ENCODE measurements at places on chromosomes 4 and X.

- DNase-seq = no peak
Measured at GRCh38 chr4:56730097-56730496, 49.0 kb upstream of the HOPX start.

GRCh38 chr4:182883351-182883750, 33.8 kb downstream of the DCTD start:
- DNase-seq = no peak

DNA sequence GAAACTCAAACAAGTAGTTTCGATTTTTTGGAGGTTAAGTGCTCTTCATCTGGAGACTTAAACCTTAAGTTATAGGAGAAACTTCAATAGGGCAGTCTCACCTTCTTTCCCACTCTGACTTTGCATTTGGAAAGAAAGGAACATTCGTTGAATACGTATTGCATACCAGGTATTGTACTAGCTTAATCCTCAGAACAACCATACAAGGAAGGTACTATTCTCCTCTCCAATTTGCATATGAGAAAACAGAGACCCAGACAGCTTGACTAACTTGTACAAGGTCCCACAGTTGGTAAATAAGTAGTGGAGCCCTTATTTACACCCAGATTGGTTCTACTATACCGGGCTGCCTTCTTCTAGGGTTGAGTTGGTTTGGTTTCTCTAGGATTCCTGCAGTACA, 32.6 kb downstream of the AMOT start:
- DNase-seq = no peak

GRCh38 chr4:76977736-76978350, 28.3 kb downstream of the SEPTIN11 start:
- no peak for DNase-seq

GRCh38 chr4:184994010-184994622, 24.2 kb upstream of the HELT start:
- DNase-seq = no peak

DNA sequence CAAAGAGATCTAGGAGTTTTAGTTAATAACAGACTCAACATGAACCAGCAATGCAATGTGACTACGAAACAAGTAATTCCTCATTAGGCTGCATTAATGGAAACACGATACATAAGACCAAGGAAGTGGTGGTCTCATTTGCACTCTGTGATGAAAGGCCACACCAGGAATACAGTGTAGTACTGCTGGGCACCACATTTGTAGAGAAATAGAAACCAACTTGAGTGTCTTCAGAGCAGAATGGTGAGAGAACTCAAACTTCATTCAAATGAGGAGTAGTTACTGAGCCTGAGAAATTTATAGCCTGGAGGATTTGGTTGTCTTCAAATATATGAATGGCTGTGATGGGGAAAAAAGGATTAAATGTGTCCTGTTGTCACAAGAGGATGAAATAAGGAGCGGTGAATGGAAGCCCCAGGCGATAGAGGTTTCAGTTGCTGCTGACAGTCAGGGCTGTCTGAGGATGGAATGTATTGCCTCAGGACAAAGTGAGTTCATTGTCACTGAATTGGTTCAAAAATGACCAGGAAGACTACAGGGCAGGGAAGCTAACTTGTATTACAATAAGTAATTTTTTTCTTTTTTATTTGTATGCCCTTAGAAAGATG, 50.9 kb downstream of the NFKB1 start:
- no peak for DNase-seq

DNA sequence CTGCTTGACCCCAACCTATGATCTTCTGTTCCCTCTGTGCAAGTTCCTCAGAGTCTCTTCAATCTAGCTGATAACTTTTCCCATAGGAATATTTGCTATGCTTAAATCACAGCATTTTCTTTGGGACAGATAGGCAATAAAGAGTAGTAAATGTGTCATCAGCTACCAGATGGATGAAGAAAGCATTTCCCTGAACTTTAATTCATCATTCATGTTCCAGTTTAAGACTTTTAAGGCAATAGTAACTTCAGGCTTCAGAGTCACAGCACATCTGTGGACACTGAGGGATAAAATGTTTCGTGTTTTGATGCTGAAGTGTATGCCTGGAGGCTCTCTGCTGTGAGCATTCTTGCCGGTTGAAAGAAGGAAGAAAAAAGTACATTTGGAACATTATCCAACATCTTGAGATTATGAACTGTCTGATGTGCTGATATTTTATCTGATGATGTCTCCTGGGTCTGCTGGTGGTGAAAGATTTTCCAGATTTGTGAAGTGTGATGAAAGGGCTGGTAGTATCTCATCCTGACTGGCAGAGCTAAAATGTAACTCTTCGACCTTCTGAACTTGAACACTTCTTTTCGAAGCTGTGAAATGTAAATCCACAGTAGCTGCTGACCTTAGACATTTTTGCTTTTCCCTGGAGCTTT, 133.7 kb downstream of the DCLK2 start:
- no peak for DNase-seq

DNA sequence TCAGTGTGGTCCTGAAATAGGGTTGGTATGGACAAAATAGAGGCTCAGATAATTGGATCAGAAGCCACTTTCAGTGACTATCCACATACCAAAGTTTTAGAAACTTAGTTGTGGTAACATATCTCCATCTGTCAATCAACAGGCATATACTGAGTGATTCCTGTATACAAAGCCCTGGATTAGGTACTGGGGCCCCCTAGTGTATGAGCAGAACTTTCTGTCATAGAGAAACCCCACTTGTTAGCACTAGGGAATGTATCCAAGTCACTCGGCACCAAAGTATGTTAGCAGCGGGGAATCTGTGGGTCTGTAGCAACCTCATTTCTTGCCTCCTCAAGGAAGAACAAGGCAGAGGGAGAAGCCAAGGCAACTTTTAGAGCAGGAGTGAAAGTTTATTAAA, 50.7 kb downstream of the MAP7D3 start:
- DNase-seq = no peak

GRCh38 chrX:136708348-136708747, 60.4 kb downstream of the CD40LG start:
- no peak for DNase-seq

GRCh38 chr4:52883183-52883621, 21.1 kb downstream of the RASL11B start:
- no peak for DNase-seq

GRCh38 chr4:173934201-173934600, 349.3 kb downstream of the FBXO8 start:
- DNase-seq = no peak

- DNase-seq = no peak
Measured at GRCh38 chr4:180542445-180543100, 1700.6 kb upstream of the TENM3 start.

- DNase-seq = no peak
Measured at GRCh38 chr4:14864365-14865030, 137.8 kb upstream of the CPEB2 start.

- no peak for DNase-seq
Measured at GRCh38 chr4:144647095-144647561, 1.2 kb downstream of the HHIP start.

DNA sequence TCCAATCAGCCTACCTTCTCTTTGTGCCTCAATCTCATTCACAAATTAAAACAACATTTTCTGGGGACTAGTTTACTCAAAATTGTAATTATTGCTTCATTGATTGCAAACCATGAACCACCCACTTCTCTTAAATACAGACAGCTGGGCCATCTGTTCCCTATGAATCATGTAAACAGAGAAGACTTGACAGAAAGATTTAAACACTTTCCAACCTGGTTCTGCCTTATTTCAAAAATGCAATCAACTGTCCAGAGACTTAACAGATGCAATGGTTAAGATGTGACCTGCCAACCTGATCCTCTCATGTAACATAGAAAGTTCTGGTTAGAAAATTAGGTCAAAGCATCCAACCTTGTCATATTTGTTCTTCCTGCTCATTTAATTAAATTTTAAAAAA, 20.8 kb upstream of the SERTM2 start:
- no peak for DNase-seq

GRCh38 chr4:8131210-8131609, 27.4 kb downstream of the ABLIM2 start:
- DNase-seq = no peak

DNA sequence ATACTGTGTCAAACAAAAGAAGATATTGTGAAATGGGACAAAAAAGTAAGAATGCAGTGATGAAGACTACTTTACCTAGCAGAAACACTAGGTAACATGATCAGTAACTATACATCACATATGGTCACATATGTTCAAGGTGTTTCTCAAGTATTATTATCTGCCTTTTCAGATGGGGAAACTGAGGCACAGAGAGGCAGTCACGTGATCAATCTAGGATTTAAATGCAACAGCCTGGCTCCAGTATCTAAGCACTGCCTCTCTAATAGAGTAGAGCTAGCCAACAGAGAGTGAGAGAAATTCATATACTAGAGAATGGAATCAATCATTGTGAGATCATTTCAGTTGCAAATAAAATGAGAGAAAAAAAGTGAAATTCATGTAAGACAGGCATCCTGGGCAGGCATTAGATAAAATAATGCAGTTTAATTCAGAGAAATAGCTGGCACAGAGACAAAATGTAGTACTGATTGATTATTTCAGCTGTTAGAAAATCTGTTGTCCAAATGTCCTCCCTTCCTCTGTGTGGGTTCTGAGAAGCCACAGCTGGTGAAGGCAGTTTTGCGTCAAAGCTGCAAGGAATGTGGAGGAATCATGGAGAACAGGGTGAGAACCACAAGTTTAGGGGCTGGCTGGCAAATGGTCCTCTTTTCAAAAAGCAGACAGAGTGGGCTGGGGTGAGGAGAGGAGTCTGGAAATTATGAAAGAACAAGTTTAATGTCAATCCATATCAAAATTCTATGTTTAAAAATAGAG, 26.0 kb downstream of the SMIM43 start:
- DNase-seq = no peak

DNA sequence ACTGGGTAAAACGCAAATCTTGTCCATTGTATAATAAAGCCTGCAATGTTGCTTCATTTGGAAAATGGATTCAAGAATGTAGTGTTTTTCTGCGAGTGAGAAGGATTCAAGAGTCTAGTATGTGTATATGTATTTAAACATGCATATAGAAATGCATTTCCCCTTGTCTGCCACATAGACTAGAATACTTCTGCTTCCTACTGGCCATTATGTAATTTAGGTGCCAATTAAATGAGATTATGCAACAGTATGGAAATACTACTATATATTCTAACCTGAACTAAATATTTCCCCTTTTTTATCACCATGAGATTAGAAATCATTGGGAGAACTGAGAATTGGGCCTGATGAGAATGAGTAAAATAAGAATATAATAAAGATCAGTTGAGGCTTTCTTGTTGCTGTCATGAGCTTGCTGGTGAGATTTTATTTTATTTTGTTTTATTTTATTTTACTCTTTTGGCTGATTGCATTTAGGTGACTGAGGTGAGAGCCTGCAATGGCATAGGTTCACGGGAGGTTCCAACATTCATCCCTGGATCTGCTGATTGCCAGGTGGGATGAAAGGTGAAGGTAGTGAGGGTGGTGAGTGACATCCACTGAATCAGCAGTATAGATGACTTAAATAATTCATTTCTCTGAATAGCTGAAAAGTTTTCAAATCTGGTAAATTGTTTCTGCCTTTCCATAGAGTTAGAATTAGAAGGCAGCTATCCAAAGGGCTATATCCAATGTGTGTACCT, 95.6 kb upstream of the SLC4A4 start:
- no peak for DNase-seq

DNA sequence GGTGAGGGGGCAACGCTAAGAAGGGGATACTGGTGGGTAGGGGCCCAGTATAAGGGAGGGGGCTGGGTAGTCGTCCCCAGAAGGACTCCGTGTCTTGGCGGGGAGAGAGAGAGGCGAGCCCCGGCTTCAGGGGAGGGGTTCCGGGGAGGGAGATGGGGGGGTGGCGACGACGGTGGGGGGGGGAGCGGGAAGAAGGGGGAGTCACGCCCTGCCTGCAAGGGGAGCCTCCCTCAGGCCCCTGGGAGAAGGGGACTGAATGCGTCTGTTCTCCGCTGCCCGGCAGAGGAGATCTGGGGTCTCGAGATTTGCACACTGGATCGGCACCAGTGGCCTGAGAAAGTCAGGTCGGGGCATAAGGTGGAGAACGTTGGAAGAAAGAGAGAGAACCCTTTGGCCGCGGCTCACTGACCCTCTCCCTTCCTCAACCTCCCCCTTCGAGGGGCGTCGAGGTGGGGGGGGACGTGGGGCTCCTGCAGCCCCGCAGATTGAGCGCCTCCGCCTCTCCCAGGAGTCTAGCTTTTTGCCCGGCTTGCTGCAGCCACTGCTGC, 609 bp upstream of the BCORL1 start:
- no peak for DNase-seq

DNA sequence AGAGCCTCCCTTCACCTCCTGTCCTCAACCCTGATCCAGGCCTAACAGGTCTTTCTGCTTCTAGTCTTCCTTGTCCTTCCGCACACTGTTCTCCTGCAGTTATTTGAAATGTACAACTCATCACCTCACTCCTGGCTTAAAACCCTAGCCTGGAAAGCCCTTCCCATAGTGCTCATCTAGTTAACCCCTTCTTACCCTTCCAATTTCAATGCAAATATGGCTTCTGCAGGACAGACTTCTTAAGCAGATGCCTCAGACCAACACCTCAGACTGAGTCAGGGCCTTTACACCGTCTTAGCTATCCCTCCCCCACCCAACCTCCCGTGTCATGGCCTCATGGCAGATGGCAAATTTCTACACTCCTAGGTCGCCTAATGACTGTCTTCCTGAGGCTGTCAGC, 130.4 kb downstream of the BCOR start:
- no peak for DNase-seq

- DNase-seq = no peak
Measured at GRCh38 chr4:119002476-119002875, 113.8 kb downstream of the SYNPO2 start.

DNA sequence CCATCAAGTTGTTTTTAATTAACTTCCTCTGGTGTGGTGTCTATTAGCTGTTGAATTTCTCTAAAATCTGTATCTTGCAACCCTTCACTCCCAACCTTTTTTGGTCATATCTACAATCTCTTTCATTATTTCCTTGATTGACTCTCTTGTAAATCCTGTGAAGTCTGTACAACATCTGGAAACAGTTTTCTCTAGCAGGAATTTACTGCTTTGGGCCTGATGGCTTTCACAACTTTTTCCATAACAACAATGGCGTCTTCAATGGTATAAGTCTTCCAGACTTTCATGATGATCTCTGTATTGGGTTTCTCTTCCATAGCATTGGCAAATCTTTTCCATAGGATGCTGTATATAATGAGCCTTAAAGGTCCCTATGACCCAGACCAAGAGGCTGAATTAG, 49.0 kb downstream of the TBC1D19 start:
- no peak for DNase-seq

GRCh38 chr4:60544981-60545380, 655.1 kb upstream of the ADGRL3 start:
- no peak for DNase-seq

- no peak for DNase-seq
Measured at GRCh38 chr4:27101126-27101525, 240.5 kb downstream of the STIM2 start.

DNA sequence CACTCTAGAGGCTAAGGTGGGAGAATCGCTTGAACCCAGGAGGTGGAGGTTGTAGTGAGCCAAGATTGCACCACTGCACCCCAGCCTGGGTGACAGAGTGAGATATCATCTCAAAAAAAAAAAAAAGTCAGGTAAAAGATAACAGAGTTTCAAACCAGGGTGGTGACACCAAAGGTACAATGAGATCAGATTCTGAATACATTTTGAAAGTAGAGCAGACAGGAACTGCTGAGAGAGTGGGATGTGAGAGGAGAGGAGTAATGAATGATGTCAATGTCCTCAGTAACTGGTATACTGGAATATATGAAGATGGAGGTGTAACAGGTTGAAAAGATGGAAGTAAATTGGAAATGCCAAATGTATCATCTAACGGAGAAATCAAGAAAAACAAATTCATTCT, 135.6 kb downstream of the CAMK2D start:
- DNase-seq = no peak

GRCh38 chrX:48456628-48457331, 13.3 kb downstream of the SLC38A5 start:
- DNase-seq = no peak

- no peak for DNase-seq
Measured at GRCh38 chr4:48065587-48066052, 49.0 kb downstream of the NIPAL1 start.
